ENCODE measurements at places on chromosomes 1 and 21.

GRCh38 chr1:54582566-54583306, 34.7 kb downstream of the ACOT11 start:
- no peak for DNase-seq

DNA sequence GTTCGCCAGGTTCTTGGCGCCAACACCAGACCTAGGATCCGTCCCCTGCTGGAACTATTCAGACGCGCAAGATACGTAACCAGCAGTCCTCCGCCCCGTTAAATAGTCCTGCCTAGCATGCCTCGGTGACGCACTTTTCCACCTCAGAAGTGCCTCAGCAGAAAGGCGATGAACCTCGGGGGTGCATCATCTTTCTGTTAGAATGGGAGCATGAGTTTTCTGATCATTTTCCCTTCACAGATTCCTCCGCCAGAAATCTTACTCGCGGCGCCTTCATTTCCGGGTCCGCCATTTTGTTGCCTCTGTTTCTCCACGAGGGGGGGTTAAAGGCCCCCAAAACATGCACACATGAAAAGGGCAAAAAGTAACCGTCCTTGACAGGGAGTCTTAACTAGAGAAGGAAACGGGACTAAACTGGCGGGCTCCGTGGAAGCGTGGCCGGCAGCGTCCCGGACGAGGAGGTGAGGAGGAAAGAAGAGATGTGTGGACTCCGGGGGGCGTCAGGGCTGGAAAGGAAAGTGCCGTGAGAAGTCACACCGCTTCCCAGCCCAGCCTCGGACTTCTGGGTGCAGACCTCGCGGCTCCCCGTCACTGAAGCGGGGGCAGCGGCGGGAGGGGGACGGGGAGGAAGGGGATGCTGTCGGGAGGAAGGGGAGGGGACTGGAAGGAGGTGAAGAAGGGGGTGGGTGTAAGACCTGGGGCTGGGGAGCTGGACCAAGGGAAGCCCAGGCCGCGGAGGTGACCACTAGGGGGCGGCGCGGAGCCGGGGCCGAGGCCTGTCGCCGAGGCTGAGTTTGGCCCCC, at the start of gene GABPB2:
Gene GABPB2 (plus strand): TSS at position 288 of the 803 bp plus-strand sequence. CDS start 17,429 bp downstream, outside the sequence.
- peak; percentile 84 for DNase-seq

DNA sequence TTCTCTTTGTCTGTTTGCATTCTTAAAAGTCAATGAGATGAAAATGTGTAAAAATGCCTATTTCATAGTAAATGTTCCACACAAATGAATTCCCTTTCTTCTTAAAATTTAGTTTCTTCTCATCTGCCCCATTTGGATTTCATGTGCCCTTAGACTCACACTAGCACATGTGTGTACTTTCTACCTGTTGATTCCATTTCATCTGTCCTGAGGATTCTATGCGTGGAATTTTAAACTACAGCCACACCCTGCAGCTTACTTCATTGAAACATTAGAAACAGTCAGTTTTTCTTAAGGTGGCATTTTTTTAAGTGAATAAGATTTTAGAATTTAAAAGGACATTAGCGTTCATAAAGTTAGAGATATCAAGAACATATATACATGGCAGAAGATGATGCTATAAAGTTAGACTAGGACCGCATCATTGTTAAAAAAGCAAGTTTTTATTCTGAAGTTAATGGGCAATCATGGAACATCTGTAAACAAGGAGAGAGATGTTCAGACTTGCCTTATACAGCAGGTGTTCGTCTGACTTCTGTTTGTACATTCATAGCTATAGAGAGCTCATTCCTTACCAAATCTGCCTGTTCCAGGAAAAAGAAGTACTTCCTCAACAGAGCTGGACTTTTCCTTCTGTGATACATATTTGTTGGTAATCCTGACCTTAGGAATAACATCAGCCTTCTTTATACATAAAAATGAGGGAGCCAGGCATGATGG, 3.9 kb upstream of the TUT4 start:
- DNase-seq, result no peak

DNA sequence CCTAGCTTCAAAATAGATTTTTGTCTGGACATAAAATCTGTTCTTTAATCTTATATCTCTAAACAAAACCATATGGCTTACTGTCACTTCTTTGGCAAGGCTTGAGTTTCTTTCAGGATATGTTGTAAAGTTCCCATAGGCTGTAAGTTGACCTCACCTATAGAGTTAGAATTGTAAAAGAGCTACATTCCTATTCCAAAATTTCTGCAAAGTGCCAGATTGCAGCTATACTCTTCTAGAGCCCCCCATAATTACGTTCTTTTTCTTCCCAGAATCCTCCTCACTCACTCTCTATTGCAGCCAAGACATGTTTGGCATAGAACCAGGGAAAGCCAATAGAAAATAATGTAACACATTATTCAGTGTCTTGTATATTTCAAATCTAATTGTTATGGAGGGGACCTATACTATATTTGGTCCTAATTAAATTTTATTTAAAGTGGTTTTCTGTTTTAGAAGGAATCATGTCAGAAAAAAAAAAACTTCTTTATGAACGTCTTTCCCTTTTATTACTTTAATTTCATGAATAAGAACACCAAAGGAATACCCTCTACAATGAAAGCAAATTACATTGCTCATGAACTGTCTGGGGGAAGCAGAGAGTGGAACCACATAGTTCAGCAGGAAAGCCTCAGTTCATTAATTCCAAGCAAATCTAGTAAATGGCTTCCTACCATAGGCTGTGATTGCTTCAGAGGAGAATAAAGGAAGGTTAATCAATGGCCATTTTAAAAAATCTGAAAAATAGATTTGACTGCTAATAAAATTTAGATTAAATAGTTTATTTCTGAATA, 22.3 kb downstream of the CTTNBP2NL start:
- DNase-seq, result no peak

GRCh38 chr1:184988506-184988905, 14.2 kb upstream of the NIBAN1 start:
- DNase-seq, result no peak

GRCh38 chr1:97010566-97011264, 289.1 kb downstream of the PTBP2 start:
- no peak for DNase-seq

DNA sequence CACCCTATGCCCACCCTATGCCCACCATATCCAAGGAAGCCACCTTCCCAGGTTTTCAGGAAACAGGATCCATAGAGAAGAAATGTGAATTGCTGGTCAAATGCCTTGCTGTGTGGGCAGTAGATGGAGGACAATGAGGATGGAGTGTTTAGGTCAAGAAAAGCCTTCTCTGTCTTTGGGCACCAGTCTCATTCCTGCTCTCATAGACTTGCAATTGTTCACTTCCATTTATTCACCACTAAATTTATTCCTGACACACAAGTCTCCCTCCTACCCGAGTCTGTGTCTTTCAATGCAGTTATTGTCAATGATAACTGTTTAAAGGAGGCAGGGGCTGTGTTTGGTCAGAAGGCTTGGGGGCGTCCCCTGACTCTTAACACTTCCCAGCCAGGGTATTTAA, 48.0 kb upstream of the ITPKB start:
- no peak for DNase-seq

DNA sequence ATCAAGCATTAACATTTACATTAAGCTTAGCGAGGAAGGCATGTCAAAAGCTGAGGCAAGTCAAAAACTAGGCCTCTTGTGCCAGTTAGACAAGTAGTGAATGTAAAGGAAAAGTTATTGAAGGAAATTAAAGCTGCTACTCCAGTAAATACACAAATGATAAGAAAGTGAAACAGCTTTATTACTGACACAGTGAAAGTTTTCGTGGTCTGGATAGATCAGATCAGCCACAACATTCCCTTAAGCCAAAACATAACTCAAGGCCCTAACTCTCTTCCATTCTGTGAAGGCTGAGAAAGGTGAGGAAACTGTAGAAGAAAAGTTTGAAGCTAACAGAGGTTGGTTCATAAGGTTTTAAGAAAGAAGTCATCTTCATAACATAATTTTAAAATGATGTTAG, 131.9 kb downstream of the VAV3 start:
- no peak for DNase-seq

DNA sequence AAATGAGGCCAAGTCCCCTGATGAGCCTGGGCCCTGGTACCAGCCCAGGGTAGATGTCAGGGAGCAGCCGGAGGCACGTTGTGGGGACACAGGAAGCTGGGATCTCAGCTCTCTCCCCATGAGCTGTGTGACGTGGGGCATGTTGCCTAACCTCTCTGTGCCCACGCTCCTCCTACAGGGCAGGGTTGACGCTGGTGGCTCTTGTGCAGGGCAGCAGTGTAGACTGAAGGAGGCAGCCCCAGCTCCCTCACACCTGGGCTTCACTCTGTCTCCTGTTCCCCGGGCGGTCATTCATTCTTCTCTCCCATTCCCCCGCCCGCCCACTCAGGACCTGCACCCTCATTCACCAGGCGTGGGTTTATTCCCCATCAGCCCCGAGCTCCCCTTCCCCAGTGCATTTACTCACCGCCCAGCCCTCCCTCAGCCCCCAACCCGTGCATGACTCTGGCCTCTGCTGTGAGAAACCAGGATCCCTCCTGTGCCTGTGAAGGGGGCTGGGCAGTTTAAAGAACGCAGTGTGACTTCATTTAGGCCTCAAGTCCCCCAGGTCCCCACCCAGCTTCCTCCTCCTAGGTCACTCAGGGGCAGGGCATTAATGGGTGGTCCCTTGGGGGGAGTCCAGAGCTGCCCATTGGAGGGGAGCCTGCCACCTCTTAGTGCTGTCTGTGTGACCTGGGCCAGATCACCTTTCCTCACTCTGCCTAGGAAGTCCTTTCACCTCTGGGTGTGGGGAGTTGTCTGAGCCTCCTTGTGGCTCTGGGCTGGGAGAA, 285.7 kb downstream of the PTPRU start:
- DNase-seq, result no peak

GRCh38 chr1:19372136-19372514, 60.0 kb downstream of the SLC66A1 start:
- no peak for DNase-seq

DNA sequence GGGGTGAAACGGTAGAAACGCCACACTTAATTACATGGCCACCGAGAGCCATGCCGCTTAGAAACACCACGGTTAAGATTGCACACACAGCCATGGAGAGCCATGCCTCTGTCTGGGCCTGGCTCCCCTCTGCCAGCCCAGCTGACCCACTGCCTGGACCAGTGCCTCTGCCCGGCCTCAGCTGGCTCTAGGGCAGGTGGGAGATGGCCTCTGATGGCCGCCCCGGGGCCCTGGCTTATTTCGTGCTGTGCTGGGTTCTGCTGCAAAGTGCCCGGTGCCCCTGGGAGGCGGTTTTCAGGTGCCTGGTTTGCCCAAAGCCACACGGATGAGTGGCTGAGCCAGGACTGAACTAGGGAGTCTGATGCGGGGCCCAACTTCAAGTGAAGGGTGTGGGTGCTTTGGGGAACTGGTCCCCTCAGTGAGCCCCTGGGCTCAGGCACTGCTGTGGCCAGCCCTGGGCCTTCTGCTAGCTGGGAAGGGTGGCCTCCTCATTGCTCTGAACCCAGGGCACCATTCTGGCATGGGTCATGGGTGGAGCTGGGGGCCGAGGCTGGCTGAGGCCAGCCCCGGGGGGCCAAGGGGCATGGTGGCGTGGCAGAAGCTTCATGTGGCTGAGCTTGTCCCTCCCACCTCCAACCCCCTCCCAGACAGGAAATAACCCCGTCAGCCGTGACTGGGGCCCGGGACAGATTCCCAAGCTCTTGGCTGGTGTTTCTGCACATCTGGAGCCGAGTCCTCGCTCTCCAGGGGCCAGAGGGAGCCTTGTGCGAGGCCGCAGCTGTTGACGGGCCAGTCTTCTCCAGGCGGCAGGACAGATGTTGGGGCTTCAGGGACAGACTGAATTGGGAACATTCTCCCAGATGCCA, 1.9 kb upstream of the GPR153 start:
- no peak for DNase-seq

Measured in activated gamma-delta T cell treated with Interleukin-2 at 50 U/mL for 16 hours (primary cell).